ENCODE measurements at places on chromosomes 6 and 20.

- DNase-seq = no peak
These were observed 199.4 kb upstream of the ZNF217 start for GRCh38 chr20:53792946-53793536.

GRCh38 chr6:134925800-134926199 lies 24.1 kb downstream of the ALDH8A1 start:
- DNase-seq = no peak

GRCh38 chr20:12535316-12535715 lies 473.5 kb upstream of the SPTLC3 start:
- no peak for DNase-seq

GRCh38 chr20:45408646-45409213 lies 641 bp downstream of the DBNDD2 start:
- no peak for DNase-seq

GRCh38 chr6:42403421-42403820 lies 48.3 kb downstream of the TRERF1 start:
- DNase-seq = no peak

- DNase-seq = no peak
These were observed 6.5 kb downstream of the ELOVL5 start for GRCh38 chr6:53342217-53342616.

DNA sequence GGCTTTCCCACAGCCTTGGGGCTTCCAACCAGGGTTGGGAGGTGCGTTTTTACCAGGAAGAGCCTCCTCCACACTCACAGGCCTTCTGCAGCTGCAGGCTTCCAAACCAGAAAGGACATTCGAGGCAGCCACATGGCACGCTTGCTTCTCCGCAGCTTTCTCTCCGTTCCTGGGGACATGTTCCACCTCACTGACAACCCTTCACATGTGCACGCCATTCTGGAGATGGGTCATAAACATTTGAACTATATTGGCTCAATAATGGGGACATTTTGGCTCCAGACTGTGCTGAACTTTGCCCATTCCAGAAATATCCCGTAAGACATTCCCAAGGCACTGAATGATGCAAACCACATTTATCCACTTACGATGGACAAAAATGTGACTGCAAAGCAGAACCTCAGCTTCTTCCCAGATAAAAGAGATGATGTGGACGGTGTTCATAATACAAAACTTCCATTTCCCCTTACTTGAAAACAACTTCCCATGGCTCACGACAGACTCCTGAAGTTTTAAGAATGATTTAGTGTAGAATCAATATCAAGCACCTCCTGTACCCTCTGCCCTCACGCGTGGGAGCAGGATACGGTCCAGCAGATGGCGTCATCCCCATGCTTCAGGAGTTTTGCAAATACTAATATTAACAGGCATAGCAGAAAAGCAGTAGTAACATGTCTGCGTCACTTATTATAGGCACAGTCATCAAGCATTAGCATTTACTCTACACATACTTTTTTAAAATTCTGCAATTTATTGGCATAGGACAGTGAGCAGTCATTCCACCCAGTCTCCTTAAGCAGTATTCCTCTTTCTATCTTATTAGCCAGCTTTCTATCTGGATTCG lies 25.4 kb upstream of the FOXF2 start:
- no peak for DNase-seq

GRCh38 chr20:7723284-7723683 lies 217.0 kb downstream of the HAO1 start:
- no peak for DNase-seq
